ENCODE measurements at places on chromosomes 7 and 10.

DNA sequence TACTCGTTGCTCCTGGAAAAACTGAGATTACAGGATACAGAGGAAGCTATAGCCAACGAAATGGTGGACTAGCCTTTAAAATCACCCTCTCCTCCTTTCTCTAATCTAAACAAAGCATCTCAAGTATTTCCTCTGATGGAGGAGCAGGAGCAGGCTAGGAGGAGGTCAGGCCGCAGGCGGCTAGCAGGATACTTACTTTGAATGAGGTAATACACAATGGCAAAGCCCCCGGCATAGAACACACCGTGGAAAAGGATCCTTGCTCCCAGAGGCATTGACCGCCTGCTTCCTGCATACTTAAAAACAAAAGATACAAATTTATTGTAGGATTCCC, 64.4 kb downstream of the STK17A start:
- DNase-seq, result no peak

DNA sequence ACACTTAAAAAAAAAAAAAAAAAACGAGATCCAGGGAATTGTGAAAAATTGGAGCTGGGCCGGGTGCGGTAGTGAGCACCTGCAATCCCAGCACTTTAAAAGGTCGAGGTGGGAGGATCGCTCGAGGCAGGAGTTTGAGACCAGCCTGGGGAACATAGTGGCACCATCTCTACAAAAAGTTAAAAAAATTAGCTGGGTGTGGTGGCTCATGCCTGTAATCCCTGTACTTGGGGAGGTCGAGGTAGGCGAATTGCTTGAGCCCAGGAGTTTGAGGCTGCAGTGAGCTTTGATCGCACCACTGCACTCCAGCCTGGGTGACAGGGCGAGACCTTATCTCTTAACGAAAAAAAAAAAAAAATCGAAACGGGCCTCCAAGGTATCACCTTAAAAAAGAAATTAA, 2.0 kb downstream of the CLDN4 start:
- DNase-seq, result no peak

- no peak for DNase-seq
These were observed 187.7 kb upstream of the SH2B2 start for GRCh38 chr7:102098986-102099385.

DNA sequence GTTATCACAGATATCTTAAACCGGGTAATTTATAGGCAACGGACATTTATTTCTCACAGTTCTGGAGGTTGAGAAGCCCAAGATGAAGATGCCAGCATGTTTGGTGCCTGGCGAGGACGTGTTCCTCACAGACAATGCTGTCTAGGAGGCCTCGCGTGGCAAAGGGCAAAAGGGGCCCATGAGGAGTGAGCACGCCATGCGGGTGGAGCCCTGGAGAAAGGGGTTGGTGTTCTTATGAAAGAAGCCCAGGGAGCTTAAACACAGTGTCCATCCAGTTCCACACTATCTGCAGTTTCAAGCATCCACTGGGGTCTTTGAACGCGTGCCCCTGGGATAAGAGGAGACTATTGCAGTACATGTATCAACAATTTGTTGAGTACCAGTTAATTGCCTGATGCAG, 51.4 kb downstream of the CXCL12 start:
- no peak for DNase-seq

GRCh38 chr7:17446340-17446739, 147.9 kb downstream of the AHR start:
- DNase-seq, result peak; percentile 1

- DNase-seq, result no peak
These were observed 421.9 kb upstream of the GALNT17 start for GRCh38 chr7:70710011-70710480.

DNA sequence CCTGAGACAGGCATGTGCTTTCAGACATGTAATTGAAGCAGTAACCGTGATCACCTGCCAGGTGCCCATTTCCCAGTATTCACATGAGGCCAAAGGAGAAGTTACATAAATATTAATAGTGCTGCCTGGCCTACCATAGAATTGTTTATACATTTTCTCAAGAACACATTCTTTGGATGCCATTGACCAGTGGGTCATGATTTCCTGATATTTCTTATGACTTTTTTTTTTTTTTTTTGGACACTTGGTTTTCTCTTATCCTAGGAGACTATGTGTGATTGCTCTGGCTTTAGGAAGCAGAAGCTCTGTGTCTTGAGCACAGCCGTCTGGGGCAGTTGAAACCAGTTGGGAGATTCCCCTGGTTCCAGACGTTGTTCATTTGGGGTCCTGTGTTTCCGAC, 143.9 kb upstream of the NPS start:
- DNase-seq, result no peak

- DNase-seq, result peak; percentile 3
These were observed 201.3 kb downstream of the JCAD start for GRCh38 chr10:29857843-29858701.

DNA sequence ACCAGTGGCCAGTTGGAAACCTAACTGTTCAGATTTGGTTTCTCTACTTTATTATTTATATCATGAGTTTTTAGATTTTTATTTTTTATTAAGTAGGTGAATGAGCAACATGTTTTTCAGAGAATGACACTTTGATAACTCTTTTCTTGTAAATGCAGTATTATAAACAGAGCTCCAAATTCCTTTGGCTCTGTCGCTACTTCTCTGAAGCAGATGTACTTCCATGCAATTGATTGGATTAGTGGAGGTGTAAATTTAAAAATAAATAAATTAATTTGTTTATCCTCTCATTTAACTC, 34.3 kb upstream of the ICA1 start:
- DNase-seq, result no peak

GRCh38 chr10:58796242-58796641, 283.6 kb downstream of the BICC1 start:
- no peak for DNase-seq

DNA sequence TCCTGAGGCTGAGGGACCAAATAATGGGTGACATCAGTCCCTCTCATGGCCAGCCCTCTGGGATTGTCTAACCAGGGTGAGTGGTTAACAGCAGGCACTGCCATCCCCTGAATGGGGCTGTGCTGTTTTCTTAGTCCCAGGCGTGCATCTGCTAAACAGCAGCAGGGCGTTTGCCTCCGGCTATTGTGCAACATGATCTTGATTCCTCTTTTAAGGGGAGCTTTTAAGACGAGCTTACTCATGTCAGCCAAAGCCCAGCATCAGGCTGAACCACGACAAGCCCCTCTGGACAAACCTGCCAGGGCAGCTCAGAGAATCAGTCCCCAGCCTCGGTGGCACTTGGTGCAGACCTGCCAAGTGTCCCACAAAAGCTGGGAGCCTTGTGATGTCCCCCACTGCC, 16.2 kb upstream of the IGFBP3 start:
- DNase-seq, result peak; percentile 4

DNA sequence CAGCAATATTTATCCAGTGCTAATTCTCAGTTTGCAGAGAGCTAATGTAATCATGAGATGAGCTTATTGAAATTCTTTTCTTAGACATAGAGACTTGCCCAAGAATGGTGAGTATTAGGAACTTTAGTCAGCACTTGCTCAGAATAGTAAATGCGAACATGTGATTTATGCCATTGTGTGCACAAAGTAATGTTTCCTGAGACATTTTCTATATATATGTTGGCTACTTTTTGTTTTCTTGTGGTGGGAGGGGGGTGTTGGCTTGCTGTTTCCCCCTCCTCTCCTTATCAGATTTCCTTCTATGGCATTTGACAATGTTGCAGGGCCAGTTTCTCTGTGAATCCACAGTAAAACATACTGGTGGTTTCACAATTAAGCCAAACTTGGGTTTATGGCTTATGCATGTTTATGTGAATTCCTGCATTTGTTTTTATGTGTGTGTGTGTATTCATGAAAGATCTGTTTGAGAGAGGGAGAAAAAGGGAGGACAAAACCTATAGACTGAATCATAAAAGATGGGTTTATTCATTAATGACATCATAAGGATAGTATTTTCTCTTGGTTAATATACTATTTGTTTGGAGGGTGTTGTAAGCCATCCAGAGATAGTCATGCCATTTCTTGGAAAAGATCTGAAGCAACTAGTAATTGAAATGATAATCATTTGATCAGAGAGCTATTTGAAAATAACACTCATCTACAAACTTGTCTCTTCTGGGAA, 36.3 kb downstream of the ARID5B start:
- peak; percentile 58 for DNase-seq

DNA sequence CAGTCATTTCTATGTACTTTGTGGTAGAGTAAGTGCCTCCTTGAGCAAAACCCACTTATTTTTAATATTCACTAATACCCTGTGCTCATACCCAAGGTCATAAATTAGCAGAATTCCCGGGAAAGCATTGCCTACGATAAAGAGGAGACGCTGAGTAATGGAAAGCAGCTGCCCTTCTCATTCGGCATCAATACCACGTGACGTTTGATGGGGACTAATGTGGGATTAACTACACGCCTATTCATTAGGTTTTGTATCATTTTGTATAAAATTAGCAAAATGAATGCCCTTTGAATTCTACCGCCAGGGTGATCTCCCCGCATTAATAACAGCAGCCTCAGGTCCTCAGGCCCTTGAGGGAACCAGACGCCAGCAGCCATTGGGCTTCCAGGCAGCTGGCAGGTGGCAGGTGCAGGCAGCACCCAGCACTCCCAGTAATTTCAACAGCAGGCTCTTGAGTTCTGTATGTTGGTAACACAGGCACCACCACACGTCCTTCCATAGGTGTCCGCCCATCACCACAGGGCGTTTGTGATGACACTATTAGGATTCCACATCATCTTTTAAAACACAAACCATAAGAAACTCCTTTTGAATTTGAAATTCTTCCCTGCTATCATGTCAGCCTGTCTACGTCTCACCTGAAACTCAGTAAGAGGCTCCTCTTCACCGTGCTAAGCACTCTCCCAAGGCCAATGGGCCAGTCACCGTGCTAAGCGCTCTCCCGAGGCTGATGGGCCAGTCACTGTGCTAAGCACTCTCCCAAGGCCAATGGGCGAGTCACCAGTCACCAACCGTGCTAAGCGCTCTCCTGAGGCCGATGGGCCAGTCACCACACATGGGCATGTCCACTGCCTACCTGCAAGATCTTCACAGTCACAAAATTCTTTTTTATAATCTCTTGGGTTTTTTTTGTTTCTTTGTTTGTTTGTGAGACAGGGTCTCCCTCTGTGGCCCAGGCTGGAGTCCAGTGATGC, 509.4 kb downstream of the PTPRN2 start:
- no peak for DNase-seq

GRCh38 chr10:65940816-65941662, 984.8 kb upstream of the LRRTM3 start:
- no peak for DNase-seq

- DNase-seq, result peak; percentile 58
These were observed 106.4 kb downstream of the ELMO1 start for GRCh38 chr7:37342176-37342687.

Data from OCI-M1 (cell line).